GM06990 (cell line): ENCODE measurements at places on chromosomes 1 and 21.

DNA sequence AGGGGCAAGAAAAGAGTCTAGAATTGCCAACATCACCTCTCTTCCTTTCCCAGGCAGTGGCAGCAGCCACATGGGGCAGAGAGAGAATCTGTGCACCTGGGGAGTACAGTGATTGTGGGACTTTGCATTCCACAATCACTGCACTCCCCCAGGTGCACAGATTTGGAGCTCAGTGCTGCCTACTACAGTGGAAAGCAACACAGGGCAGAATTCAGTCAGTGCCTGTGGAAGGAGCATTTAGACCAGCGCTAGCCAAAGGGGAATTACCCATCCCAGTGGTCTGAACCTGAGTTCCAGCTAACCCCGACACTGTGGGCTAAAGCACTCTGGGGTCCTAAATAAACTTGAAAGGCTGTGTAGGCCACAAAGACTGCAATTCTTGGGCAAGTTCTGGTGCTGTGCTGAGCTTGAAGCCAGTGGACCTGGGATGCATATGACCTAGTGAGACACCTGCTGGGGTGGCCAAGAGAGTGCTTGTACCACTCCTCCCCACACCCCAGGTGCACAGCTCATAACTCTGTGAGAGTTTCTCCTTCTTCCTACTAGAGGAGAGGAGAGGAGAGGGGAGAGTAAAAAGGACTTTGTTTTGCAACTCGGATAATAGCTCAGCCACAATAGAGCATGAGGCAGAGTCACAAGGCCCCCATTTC, 50.3 kb downstream of the NUP210L start:
- no peak for DNase-seq

DNA sequence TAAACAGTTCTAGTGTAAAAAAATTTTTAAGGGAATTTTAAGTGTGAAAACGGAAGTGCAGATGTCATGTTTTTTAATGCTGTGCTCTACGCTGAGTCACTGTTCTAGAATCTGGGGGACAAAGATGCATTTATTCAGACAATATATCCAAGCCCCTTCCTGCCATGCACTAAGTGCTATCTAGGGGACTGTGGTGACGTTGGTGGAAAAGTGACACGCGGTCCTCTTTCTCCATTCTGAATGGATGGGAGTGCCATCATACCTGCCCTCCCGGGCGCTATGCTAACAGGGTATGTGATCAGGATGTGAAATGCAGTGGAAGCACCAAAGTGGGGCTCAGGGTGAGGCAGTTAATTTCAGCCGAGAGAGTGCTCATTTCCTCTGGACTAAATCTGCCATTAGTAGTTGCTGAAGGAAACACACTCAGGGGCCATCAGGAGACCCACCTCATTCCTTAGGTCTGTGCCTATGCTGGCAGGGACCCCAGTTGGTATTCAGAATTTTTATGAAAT, 6.6 kb downstream of the C1orf226 start:
- DNase-seq: no peak

DNA sequence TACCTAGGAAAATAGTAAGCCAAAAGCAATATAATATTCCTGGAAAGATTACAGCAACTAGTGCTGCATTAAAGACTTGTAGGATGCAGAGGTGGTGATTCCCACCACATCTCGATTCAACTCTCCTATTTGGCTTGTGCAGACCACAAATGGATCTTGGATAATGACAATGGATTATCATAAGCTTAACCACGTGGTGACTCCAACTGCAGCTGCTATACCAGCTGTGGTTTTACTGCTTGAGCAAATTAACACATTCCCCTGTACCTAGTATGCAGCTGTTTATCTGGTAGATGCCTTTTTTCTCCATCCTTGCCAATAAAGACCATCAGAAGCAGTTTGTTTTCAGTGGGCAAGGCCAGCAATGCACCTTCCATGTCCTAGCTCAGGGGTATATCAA, 542.7 kb upstream of the ADGRL4 start:
- no peak for DNase-seq

- no peak for DNase-seq
Measured at GRCh38 chr1:232432313-232432712, 197.6 kb downstream of the SIPA1L2 start.

DNA sequence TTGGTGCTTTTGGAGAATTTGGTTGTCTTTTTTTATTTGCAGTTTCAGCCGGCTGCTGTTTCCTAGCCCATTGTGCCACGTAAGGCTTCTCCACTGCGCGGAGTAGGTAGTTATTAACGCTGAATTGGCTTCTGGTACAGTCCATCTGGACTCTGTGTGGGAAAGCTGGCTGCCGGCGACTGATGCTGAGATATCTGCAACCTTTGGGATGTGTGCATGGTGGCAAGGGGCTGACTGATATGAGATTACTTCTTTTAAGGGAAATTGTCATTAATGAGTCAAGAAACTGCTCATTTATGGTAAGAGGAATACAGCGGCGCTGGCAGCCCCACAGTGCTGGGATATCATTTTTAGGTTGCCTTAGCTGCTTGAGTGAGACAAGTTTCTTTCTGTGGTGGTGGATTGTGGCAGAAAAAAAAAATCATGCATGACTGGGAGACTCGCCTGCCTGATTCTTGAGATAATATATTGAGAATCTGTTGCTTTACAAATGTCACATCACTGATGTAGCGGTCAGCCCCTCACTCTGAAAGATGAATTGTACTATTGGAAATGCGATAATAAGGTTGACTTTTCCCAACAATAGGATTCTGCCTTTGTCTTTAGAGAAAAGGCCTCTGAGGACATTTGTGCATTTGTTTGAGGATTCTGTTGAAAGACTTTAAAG, 2.5 kb upstream of the ELAVL4 start:
- DNase-seq: no peak

DNA sequence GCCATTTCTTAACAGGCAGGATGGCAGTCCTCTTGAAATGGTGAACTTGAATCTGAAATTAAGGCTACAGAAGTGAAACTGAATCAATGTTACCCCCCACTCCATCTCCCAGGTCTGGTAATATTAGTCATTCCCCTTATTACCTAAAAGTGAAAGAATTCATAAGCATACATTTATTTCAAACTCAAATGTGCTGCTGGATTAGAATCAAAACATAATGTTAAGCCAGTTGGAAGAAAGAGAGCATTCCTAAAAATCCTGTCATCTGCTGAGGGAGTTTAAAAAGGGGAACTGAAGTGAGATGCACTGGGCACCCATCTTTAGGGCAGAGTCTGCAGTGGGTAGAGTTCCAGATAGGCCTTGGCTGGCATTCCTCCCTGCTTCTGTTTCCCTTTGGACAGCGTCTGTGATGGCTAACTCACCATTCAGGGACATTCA, 17.4 kb downstream of the KIAA0319L start:
- no peak for DNase-seq

GRCh38 chr1:115658646-115659045, 16.9 kb downstream of the VANGL1 start:
- DNase-seq: no peak

DNA sequence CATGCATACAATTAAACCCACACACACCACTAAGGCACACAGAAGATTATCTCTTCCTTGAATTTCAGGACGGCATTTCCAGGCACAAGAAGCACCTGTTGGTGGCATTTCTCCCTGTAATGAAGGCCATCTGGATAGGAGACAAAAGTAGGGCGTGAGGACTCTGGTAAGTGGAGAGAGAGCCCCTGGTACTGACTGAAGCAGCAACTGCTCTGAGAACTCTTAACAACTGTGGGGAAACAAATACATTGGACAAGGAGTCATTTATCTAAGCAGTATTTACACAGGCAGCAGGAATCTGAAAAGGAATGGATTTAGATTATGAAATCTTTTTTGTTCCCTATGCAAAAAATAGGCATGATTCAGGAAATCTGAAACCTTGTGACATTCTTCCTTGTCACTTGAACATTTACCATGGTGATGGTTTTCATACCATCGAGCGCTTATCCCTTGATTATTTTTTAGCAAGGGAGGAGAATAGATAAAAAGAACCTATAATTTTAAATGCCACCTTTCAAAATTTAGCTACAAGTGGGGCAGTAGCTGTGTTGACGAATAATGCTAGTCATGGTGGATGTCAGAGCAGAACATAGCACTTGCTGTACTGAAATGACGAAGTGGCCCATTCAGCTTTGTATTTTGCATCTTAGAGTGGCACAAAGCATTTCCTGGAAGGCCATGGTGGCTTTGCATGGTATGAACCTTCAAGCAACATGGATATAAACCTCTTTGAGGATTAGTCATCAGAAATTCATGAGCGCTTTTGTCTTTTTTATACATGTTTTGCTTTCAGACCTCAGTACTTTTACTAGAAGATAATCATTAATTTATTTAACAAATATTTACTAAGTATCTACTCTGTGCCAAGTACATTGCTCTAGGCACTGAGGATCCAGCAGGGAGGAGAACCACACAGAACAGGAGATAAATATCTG, 362.0 kb downstream of the ADGRL2 start:
- no peak for DNase-seq

- no peak for DNase-seq
Measured at GRCh38 chr1:55211863-55212262, 3.3 kb downstream of the USP24 start.

DNA sequence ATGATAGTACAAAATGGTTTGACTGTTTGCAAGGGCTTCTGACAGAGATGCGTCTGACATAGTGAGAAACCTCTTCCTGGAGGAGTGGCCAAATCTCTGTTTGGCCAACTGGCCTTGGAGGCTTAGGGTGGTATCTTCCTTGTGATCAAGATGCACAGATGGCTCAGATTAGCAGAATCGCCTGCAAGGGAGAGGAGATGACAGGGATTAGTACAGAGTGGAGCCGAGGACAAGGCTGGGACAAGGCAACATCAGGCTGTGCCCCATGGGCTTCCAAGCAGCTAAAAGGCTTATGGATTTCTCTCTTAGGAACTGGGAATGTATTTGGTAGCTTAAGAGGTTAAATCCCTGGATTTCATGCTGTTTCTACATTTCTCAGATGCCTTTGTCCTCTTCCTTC, 379.1 kb downstream of the SIPA1L2 start:
- DNase-seq: no peak

- DNase-seq: no peak
Measured at GRCh38 chr1:14666962-14667650, 68.6 kb downstream of the KAZN start.

GRCh38 chr1:12067900-12068821, 5.1 kb downstream of the TNFRSF8 start:
- DNase-seq: peak; percentile 75

DNA sequence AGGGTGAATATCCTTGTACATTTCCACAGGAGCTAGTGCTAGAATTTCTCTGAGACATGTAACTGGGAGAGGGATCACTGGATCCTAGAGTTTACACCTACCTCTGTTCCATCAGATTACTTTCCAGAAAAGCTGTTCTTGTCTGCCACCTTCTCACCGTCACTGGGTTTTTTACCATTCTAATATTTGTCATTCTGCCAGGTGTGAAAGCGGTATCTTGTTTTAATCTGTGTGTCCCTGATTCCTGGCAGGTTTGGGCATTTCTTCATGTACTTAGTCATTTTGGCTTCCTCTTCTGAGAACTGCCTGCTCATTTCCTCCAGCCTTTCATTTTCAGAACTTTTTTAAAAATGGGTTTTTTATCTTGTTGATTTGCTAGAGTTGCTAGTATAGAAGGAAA, 5.1 kb downstream of the PMF1 start:
- no peak for DNase-seq

DNA sequence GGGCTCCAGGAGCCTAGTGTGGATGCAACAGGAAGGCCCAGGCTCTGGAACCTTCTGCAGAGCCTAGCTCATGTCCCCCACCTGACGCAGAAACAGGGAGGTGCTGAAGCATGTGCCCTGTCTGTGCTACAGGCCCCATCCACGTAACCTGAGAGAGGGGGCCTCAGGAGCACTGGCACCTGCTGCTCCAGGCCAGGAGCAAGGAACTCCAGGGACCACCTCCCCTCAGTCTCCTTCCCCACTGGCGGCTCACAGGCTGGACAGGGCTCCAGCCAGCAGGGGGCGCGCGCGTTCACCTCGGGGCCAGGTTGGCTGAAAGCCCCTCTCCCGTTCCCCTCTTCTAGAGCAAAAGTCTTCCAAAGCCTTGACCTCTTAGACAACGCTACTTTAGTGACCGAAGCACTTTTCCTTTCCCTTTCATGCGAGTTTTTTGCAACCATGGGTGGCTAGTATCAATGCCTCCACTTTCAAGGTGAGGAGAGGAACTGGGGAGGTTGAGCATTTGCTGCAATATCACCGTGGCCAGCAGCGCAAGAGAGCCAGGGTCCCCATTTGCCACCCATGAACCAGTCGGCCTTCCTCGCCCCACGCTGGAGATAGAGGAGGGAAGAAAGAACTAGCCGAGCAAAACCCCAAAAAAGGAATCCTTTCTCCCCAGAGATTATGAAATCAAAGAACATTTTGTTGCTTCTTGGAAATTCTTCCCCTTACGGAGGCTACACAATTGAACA, 52.4 kb upstream of the GPR157 start:
- DNase-seq: peak; percentile 78

DNA sequence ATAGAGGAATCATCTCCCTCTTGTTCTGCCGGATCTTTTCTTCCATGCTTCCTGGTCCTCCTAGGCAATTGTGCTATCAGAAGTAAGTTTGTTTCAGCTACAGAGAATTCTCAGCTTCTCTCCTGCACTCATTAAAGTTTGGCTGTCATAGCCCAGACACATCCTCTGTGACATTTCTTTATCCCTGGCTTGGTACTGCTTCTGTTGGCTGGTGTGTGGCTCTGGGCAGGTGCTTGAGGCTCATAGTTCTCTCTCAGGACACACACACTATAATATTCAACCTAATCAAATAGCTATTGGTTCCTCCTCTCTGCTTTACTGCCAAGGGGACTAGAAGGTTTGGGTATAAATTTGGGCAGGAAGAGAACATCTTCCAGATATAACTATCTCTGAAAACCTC, 172.1 kb downstream of the ROR1 start:
- DNase-seq: no peak

- DNase-seq: no peak
Measured at GRCh38 chr1:162165528-162165927, 96.0 kb downstream of the NOS1AP start.

DNA sequence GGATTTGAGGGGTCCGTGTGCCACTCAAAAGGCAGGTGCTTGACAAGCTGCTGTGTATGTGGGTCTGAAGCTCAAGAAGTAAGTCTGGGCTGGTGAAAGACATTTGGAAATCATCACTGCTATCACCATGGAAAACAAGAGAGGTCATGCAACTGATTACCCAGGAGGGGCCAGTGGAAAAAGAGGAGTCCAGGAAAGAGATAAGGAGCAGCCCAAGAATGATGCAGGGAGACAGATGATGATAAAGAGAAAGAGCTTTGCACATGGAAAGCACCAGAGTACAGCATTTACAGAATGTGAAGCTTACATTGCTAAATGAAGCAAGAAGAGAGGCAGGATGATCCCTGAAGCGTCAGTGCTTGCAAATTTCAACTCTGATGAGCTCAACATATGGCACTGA, 203.2 kb downstream of the SETD4 start:
- no peak for DNase-seq

DNA sequence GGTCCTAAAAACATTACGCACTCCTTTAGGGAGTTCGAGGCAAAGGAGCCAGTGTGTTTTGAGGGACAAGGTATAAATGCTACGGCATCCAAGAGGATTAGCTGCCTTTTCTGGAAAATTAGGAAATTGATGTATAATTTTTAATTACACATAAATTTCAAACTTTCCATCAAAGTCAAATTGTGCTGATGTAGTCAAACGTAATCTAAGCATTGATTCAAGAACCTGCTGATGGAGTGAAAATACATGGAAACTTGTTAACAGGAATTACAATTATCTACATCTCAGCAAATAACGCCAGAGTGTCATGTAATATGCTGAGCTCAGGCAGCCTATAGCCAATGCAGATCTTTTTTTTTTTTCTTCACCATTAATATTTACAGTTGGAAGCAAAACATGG, 194.5 kb downstream of the CRB1 start:
- DNase-seq: no peak
